Stimulated activated CD4-positive, alpha-beta T cell treated with anti-CD3 and anti-CD28 coated beads, Interleukin-4, amount 100 ng/mL, for 4 hours (primary cell): ENCODE measurements at places on chromosomes 12 and 14.

DNA sequence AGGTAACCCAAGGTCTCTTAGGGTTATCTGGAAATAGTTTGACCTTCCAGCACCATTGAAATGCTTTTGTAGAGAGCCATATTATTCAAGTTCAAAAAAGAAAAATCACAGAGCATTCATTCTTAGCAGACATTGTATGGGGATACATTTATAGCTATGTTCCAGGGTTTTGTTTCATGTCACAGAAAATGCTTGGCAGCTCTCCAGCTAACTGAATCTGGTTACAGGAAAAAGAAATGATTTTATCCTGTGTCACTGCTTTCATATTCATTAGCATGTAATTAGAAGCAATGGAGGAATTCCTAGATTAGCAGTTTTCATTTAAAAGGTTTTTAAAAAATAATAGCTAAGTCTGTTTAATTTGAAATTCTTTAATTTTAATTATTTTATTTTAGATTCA, 78.9 kb downstream of the SNAPC1 start:
- no peak for DNase-seq

DNA sequence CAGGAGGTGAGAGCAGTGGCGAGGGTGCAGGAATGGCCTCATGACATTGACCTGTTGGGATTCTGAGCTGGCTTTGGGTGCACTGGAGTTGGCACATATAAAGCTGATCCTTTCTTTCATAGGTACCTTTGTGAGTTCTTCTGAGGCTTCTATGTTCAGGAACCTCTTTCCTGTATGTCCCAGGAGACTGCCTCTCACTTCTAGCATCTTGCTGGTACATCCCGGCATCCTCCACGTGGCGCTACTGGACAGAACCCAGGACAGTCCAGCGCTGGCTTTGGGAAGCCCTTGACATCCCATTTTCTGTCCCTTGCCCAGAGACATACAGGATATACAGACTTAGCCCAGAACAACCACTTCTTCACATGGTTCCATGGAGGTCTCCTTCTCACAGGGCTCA, 44.4 kb upstream of the BATF start:
- no peak for DNase-seq

DNA sequence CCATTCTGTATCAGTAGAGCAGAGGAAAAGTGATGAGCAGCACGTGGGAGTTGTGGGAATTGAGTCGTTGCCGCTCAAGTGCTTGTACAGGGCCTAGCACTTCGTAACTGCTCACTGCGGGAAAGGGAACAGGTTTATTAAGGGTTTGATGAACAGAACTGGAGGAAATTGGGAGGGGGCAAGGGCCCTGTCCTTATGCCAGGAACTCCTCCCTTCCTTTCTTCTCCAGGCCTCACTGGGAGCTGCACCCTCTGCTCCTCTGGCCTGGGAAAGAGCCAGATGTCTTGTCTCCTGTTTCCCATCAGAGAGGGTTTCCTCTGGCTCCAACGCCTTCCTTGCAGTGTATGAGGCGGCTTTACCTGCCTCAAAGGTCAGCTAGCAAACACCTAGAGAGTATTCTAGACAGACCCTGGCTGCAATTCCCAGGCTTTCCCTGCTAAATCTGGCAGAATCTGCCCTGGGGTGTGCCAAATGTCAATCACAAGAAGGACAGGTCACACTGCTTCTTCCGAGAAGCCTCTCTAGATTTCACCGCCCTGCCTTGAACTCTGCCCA, 78.4 kb downstream of the NTF3 start:
- DNase-seq, result no peak

DNA sequence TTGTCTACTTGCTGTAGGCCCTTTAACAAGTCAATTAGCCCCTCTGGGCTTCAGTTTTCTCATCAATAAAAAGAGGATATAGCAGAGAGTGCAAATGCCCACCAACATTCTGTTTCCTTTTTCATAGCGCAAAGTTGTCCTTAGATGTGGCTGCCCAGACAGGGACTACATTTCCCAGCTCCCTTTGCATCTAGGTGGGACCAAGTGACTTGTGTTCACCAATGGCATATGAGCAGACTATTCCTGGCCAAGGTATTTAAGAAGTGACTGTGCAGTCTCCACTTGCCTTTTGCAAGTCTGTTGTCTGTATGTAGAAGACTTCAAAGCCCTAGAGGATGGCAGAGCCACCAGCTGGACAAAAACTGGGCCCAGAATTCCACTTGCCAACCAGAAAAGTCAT, 59.7 kb downstream of the DAO start:
- no peak for DNase-seq

GRCh38 chr12:92055877-92056276, 89.8 kb downstream of the BTG1 start:
- DNase-seq, result peak; percentile 30

DNA sequence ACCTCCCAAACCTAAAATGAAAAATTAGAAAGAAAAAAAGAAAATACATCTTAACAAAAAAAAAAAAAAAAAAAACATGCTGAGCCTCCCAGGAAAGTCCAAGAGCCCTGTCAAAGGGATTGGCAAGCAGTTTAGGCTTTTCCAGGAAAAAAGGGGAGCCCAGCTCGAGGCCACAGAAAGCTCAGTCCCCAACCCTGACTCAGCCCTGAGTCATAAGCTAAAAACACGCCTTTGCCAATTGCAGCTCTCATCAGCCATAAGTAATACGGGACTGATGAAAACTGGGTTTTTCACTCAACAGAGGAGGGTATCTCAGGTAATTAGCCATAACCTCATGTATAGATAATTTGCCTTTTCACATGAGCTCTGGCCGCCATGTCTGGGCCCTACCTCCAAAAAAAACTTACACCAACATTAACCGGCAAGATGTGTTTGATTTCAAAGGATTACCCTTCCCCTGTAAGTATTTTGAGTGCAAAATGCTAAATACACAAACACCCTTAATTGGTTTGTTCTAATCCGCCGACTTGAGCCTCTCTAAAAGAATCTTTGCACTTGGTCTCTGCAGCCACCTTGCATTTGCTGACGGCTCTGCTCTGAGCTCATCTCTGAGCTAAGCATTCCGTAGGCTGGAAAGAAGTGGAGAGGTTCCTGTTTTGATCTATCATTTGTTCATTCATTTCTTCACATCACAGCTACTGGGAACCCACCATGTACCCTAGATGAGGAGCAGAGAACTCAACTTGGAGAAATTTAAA, 319.2 kb downstream of the BCL11B start:
- DNase-seq, result no peak

DNA sequence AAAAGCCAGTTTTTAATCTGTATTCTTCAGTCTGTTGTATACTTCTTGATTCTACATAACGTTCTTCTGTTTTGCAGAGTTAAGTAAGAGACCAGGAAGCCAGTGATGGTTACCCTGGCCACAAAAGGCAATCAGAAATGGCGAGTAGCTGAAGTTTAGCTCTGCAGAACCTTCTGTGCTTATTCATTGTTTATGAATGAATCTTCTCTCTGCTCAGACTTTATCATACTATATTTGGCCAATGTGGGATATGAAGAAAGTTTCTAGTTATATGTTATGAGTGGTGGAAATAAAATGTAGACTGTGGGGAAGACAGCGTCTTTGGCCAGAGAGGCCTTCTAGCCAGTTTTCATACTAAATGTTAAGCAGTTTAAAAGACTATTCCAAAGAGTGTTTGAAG, 249.9 kb upstream of the RGS6 start:
- no peak for DNase-seq

- DNase-seq, result no peak
Observed at GRCh38 chr14:34782031-34782430, 67.6 kb upstream of the CFL2 start.

DNA sequence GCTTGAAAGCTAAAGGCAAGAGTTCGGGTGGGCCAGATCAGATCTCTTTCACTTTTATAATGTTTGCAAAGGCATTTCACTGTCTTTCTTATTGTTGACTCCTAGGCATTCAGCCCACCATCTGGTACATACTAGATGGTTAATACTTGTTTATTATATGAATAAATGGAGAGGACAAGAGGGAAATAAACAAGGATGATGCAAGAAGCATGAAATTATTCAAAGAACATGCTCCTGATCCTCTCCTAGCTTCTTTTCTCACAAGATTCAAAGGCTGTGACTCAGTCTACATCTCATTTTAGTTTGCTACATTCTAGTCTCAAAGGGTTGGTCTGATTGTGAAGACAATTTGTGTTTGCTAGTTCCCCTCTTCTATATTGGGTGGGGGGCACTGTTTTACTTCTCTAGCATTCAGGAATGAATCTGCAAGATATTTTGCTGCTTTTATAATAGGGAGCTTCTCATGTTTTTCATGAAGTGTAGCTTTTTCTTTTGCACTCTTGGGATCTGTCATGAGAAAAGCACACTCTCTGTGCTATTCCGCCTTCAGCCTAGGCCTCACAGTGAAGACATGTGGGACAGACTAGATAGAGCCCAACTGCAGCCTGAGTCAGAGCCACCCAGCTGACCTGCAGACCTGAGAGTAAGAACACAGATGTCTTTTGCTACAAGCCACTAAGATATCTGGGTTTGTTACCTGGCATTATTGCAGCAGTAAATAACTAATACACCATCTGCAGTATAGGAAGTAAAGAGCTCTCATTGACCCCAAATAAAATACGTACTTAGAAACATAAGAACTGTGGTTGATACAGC, 65.7 kb downstream of the PTHLH start:
- no peak for DNase-seq

DNA sequence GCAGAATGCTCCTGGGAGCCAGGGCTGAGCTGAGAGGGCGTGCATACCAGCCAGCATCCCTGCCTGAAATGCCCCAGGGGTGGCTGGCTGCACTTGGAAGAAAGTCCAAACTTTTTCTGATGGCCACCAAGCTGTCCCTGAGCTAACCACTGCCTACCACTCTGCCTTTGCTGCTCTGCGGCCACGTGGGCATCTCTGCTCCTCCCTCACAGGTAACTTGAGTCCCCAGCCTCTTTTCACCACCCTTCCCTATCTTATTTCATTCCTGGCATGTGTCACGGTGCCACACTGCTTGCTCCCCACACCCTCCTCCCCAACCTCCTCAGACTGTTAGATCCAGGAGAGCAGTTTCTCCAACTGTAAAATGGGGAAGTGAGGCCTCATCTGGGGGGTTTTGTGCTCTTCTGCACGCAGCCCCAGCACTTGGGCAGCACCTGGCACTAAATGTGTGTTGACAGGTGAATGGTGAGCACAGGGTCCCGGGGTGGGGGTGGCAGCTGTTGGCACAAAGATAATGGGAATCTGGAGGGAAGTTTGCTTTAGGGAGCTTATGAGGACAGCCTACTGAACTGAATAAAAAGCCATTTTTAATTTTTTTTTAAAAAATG, 113.0 kb downstream of the GLT1D1 start:
- no peak for DNase-seq
